Mucosa of descending colon (tissue), 3 donors: ENCODE measurements at places on chromosomes 6 and 20. TPM values are rescaled to one million over a fixed set of nuclear protein-coding genes. Genes with fewer than 3 reads are reported as not detected.

Gene UBE2V1
- 94.4 TPM for total RNA-seq

Gene SYCP2
- total RNA-seq = 1.3 TPM

Gene BNIP5
- 12.6 TPM for total RNA-seq

Gene FAM217A
- not detected for total RNA-seq

Gene KIAA0408
- total RNA-seq = 25.0 TPM

Gene PREX1
- total RNA-seq = 14.1 TPM

Gene PARD6B
- 16.8 TPM for total RNA-seq

Gene NKX2-2
- total RNA-seq = 0.22 TPM

Gene ADGB
- 2.1 TPM for total RNA-seq

Gene IL17A
- not detected for total RNA-seq

Gene GGTLC1
- not detected for total RNA-seq
